Activated naive CD4-positive, alpha-beta T cell treated with anti-CD3 and anti-CD28 coated beads for 36 hours (primary cell): ENCODE measurements at places on chromosomes 12 and 14.

GRCh38 chr12:262817-263216, at the start of gene SLC6A13:
Gene SLC6A13 (minus strand): TSS chr12:262836. CDS start chr12:260052, 2,784 bp downstream.
- H3K36me3 ChIP-seq = no peaks in the 10 kb centered on the region
- peaks cover 11% of the 10 kb centered on the region for H3K27me3 ChIP-seq
- peaks cover 11% of the 10 kb centered on the region for H3K4me1 ChIP-seq
- H3K4me3 ChIP-seq = no peak within 1 kb of the TSS
- DNase-seq = no peak

- no peak for DNase-seq
- no peak overlapping the region for H3K4me3 ChIP-seq
- peaks cover 3% of the 10 kb centered on the region for H3K4me1 ChIP-seq
- no peak overlapping the region for H3K27ac ChIP-seq
- H3K36me3 ChIP-seq = no peaks in the 10 kb centered on the region
- H3K27me3 ChIP-seq = peaks cover 13% of the 10 kb centered on the region
These were observed 25.7 kb downstream of the NUAK1 start for GRCh38 chr12:106113042-106113441.

- peaks cover 3% of the 10 kb centered on the region for H3K27me3 ChIP-seq
- H3K4me1 ChIP-seq = no peaks in the 10 kb centered on the region
- H3K27ac ChIP-seq = no peak overlapping the region
- no peak for DNase-seq
These were observed 90.7 kb upstream of the KRR1 start for GRCh38 chr12:75602106-75602505.

GRCh38 chr14:34479694-34480093, 17.7 kb upstream of the SPTSSA start:
- H3K4me3 ChIP-seq = no peak overlapping the region
- H3K4me1 ChIP-seq = no peaks in the 10 kb centered on the region
- H3K27ac ChIP-seq = no peak overlapping the region
- no peak for DNase-seq
- H3K36me3 ChIP-seq = no peaks in the 10 kb centered on the region

GRCh38 chr12:50786498-50787231, 22.8 kb downstream of the ATF1 start:
- no peak overlapping the region for H3K27ac ChIP-seq
- no peaks in the 10 kb centered on the region for H3K27me3 ChIP-seq
- DNase-seq = no peak

- H3K27ac ChIP-seq = no peak overlapping the region
- H3K36me3 ChIP-seq = no peaks in the 10 kb centered on the region
- DNase-seq = no peak
- H3K4me1 ChIP-seq = no peaks in the 10 kb centered on the region
- H3K4me3 ChIP-seq = no peak overlapping the region
These were observed 25.1 kb downstream of the TRPV4 start for GRCh38 chr12:109807954-109808643.

DNA sequence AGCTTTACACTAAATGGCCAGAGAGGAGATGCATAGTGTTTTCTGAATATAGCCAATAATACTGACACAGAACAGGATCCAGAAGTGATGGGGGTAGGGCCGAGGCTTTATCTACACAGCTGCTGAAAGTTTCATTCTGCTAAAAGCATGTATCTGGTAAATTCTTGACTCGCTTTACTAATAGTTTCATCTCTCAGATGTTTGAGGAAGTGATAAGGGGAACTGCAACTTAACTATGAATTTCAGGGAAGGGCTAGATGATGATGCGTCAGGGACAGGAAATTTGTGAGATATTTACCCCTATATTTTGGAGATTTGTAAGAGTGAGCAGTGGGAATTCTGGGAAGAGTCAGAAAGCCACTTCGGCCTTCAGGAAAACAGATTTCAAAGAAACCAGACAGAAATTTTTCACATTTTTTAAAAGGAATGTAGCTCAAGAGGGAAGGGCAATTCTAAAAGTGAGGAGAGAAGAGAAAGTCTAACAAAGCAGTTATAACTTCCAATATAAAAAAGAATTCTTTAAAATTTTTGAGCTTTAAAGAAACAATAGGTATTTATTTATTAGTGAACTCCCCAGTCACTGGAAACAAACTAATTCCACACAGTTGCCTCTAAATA, 243.1 kb downstream of the BCAT1 start:
- H3K4me3 ChIP-seq = no peak overlapping the region
- peaks cover 2% of the 10 kb centered on the region for H3K27me3 ChIP-seq
- peak; percentile 41 for DNase-seq
- peaks cover 17% of the 10 kb centered on the region for H3K4me1 ChIP-seq
- H3K36me3 ChIP-seq = no peaks in the 10 kb centered on the region
- peak overlapping the region; percentile 75 for H3K27ac ChIP-seq

DNA sequence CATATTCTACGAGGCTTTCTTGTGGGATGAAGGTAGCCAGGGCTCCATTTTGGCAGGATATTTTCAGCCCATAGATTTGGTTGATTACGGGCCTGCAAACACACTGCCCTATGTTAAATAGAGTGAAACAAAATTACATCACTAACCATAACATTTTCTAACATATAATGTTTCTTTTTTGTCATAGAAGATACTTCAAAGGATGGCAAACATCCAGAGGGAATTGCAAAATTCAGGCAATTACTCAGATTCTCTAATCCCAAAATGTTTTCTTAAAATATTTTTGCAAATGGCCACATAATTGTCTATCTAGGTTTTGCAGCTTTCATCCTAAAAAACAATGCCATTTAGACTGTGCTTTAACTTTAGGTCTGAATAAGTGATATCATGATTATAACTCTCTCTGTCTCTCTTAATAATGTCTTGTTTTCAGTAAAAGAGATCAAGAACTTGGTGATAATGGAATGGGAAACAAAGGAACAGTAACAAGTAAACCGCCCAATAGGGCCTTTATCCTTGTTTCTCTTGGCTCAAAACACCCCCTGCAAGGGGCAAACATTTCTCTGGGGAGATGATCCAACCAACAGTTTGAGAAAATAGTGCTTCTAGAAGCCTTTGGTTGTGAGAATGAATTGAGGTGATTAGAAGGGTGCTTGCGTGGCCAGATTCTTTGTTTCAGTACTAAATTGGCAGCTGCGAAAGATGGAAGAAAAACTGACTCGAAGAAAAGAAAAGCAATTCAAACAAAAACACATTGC, 54.4 kb upstream of the BTG1 start:
- H3K27me3 ChIP-seq = no peaks in the 10 kb centered on the region
- no peak overlapping the region for H3K4me3 ChIP-seq
- no peak overlapping the region for H3K27ac ChIP-seq
- no peak for DNase-seq

- DNase-seq = no peak
- no peak overlapping the region for H3K27ac ChIP-seq
- no peaks in the 10 kb centered on the region for H3K4me1 ChIP-seq
- no peaks in the 10 kb centered on the region for H3K36me3 ChIP-seq
- peaks cover 11% of the 10 kb centered on the region for H3K27me3 ChIP-seq
- H3K4me3 ChIP-seq = no peak overlapping the region
These were observed 91.4 kb downstream of the DENND5B start for GRCh38 chr12:31499567-31499966.

DNA sequence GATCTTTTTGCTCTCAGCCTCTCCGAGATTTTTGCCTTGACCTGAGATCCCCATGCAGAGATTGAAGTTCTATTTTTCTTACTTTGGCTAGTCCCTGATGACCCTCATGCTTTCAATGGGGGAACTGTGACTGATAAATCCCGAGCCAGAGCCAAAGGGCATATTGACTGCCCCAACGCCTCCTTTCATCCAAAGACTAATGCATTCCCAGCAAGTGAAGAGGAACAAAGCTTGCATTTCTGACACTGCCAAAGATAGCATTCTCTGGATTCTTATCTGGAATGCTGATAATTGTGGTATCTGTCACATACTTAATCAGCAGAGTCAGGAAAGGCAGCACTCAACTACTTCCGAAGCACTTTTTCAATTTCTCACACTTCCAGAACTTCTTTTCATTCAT, 152.3 kb upstream of the EGLN3 start:
- no peaks in the 10 kb centered on the region for H3K4me1 ChIP-seq
- no peak for DNase-seq
- no peaks in the 10 kb centered on the region for H3K36me3 ChIP-seq
- no peak overlapping the region for H3K27ac ChIP-seq
- H3K4me3 ChIP-seq = no peak overlapping the region

DNA sequence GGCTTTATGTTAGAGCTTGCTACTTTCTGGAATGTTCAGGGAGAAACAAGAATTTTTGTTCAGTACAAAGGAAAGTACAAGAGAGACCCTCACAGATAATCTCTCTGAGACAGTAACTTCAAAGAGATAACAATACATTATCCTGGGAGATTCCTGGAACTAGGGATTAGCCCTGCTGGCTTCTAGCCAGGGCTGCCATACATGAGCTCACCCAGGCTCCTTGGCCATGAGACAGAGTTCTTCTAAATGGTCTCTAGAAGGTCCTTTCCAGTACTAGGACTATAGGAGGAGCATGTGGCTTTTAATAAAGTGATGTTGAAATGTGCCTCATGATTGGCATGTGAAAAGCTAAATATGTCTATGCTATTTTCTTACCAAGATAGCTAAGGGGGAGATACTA, 342.5 kb downstream of the EMP1 start:
- H3K36me3 ChIP-seq = no peaks in the 10 kb centered on the region
- H3K27ac ChIP-seq = no peak overlapping the region
- no peak for DNase-seq
- peaks cover 10% of the 10 kb centered on the region for H3K27me3 ChIP-seq

GRCh38 chr12:93763746-93764147, 86.6 kb downstream of the CRADD start:
- H3K4me3 ChIP-seq = no peak overlapping the region
- H3K4me1 ChIP-seq = peaks cover 34% of the 10 kb centered on the region
- H3K27ac ChIP-seq = no peak overlapping the region
- no peaks in the 10 kb centered on the region for H3K36me3 ChIP-seq
- DNase-seq = no peak

- no peaks in the 10 kb centered on the region for H3K27me3 ChIP-seq
- no peak overlapping the region for H3K4me3 ChIP-seq
- no peak for DNase-seq
- peaks cover 48% of the 10 kb centered on the region for H3K36me3 ChIP-seq
- H3K4me1 ChIP-seq = no peaks in the 10 kb centered on the region
These were observed 337.5 kb downstream of the CCDC91 start for GRCh38 chr12:28527631-28528249.

DNA sequence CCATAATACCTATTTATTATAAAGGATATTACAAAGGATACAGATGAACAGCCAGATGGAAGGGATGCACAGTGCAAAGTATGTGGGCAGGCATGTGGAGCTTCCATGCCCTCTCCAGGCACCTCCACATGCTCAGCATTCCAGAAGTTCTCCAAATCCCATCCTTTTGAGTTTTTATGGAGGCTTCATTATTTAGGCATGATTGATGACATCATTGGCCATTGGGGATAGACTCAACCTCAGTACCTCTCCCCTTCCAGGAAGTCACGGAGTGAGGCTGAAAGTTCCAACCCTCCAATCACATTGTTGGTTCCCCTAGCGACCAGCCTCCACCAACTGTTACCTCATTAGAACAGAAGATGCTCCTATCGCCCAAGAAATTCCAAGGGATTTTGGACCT, 156.4 kb downstream of the ATP23 start:
- no peaks in the 10 kb centered on the region for H3K36me3 ChIP-seq
- H3K4me3 ChIP-seq = no peak overlapping the region
- no peaks in the 10 kb centered on the region for H3K4me1 ChIP-seq
- peaks cover 4% of the 10 kb centered on the region for H3K27me3 ChIP-seq
- no peak overlapping the region for H3K27ac ChIP-seq
- no peak for DNase-seq

DNA sequence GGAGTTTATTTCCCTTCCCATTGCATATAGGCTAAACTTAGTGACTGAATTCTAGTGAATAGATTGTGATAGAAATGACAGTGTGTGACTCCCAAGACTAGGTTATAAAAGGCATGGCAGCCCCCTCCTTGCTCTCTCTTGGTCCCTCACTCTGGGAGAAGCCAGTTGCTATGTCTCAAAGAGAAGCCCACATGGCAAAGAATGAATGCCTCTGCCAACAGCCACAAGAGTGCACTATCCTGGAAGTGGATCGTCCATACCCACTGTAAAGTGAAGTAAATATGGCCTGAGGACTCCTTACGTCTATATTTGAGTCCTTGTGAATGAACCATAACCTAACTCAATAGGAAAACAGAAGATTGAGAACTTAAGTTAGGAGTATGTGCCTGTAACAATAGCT, 35.4 kb upstream of the HMGA2 start:
- H3K36me3 ChIP-seq = no peaks in the 10 kb centered on the region
- no peak overlapping the region for H3K27ac ChIP-seq
- no peaks in the 10 kb centered on the region for H3K4me1 ChIP-seq
- DNase-seq = no peak
- H3K27me3 ChIP-seq = peaks cover 14% of the 10 kb centered on the region
